ENCODE measurements at places on chromosomes 16 and 17.

DNA sequence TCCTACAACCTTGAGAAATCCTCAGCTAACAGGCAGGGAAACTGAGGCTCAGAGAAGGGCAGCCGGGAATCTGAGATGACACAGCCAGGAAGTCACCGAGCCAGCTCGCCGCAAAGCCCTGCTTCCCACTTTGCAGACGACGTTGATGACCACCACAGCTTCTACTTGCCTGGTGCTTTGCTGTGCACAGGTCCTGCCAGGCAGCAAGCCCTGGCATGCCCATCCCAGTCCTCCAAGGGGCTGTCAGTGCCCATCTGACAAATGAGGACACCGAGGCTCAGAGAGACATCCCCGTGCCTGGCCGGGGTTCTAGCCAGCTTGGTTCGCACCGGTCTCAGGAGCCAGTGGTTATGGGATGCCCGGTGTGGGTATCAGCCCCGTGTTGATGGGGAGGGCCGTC, 20.1 kb downstream of the KCNJ12 start:
- DNase-seq: no peak

DNA sequence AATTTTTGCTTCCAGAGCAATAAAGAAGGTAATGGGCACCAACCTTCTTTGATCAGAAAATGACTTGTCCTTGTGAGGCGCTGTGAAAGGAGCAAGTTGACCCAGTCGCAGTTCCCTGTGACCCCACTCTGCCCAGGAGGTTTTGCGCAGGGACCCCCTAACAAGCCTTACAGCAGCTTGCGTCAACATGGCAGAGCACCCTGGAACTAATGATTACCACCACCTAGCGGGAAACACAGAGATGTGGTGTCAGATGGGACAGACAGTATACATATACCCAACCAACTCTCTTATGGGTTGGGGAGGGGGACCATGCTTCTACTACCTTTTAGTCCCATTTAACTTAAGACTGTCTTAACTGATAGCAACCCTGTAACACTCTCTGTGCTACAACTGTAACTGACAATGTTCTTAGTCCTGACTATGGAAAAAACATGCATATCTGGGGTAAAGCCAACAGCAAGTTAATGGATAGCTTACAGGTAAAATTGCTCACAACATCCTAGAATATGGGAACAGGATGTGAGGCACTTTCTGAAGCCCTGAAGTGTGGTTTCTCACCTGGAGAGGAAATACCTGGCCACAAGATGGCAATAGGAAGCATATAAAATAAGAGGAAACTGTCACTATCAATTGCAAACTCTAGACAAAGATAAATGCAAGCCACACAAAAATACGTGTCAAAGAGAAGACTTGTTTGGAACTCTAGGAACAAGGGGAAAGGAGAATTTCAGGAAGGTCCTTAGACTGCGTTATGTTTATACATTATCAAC, 3.0 kb downstream of the KARS1 start:
- no peak for DNase-seq

- DNase-seq: no peak
These were observed 245.2 kb upstream of the CCL2 start for GRCh38 chr17:34009912-34010311.

DNA sequence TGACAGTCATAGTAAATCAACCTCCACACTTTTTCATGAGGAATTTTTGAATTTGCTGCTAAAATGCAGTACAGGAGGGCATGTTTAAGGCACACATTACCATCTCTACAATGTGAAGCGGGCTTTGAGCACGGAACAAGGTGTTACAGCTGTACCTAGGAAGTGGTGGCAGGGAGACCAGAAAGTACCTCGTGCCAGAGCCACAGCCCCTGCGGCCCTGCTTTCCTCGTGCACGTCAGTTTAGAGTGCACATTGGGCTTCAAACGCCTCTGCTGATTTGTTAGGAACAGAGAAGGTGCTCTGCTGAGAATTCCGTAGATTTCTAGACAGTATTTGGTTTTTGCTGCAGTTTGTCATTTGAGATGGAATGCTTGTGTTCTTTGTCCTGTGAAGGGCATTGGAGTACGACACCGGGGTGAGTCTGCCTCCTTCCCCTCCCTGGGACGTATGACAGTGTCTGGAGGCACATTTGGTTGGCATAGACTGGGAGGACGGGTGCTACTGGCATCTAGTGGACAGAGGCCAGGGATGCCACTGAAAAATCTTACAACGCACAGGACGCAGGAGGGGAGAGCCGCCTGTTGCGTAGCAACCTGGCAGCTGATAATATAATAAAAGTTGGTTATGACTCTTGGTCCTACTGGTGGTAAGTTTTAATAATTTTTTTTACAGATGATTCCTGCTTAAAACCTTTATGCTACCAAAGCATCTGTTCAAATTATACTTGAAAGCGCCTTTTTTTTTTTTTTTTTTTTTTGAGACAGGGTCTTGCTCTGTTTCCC, 9.1 kb downstream of the FOXK2 start:
- no peak for DNase-seq

GRCh38 chr17:77371888-77372443, 231.2 kb downstream of the SEC14L1 start:
- DNase-seq: no peak

DNA sequence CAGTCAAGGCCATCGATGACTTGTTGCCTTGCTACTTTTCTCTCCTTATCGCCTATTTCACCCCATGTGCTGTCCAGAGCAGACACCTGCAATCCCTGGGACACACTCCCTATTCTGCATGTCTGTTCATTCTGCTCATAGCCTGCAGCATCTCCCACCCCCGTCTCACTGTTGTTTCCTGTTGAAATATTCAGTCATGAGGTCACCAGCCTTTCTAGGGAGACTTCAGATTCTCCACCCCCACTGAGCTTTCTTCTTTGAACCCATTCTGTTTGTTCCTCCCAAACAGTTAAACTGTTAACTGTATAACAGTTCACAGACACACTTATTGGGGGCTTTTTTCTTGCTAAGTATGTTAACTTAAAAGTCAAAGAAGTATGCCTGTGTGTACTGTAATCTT, 94.4 kb downstream of the AATF start:
- no peak for DNase-seq

GRCh38 chr17:43526886-43527648, 19.1 kb downstream of the ETV4 start:
- DNase-seq: no peak

GRCh38 chr16:83215406-83216001, 588.7 kb downstream of the CDH13 start:
- peak; percentile 12 for DNase-seq

DNA sequence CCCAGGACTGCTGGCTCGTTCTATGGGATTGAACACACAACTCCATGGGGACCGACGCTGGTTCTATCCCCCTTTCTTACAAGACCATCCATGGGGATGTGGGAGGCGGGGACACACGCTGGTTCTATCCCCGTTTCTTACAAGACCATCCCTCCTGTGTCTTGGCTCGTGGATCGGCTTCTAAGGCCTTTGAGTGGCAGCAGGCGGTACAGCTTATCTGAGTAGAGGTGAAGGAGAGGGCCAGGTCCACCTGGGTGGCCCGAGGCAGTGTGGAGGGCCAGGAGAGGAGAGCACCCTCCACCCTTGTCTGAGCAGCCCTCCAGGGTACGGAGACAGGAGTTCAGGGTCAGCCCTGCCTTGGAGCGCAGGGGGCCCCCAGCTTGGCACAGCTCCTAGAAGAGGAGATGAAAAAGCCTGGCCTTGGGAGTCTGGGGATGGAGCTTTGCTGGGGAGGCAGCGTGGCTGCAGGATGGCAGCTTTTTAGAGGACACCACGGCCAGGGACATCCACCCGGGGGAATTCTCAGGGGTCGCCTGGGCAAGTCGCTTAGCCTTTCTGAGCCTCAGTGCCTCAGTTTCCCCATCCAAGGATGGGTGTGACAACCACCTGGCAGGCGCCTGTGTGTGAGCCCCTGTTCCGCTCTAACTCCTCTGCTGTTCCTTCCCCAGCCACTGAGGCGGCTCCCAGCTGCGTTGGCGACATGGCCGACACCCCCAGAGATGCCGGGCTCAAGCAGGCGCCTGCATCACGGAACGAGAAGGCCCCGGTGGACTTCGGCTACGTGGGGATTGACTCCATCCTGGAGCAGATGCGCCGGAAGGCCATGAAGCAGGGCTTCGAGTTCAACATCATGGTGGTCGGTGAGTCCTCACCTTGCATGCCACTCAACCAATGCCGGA, 341.0 kb downstream of the SEC14L1 start:
- no peak for DNase-seq

DNA sequence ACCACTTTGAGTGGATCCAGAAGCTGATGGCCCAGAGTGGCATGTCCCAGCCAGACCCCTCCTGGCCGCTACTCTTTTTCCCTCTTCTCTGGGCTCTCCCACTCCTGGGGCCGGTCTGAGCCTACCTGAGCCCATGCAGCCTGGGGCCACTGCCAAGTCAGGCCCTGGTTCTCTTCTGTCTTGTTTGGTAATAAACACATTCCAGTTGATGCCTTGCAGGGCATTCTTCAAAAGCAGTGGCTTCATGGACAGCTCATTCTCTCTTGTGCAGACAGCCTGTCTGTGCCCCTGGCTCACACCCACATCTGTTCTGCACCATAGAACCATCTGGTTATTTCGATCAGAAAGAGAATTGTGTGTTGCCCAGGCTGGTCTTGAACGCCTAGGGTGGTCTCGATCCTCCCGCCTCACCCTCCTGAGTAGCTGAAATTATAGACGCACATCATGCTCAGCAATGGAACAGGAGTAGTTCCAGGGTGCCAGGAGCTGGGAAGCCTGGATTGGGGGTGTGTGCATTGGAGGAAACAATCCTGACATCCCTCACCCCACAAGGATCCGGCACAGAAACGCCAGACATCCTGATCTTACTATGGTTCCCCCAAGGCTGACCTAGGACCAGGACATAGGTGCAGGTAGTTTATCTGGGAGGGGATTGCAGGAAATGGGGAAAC, 4.6 kb downstream of the PRSS21 start:
- no peak for DNase-seq

DNA sequence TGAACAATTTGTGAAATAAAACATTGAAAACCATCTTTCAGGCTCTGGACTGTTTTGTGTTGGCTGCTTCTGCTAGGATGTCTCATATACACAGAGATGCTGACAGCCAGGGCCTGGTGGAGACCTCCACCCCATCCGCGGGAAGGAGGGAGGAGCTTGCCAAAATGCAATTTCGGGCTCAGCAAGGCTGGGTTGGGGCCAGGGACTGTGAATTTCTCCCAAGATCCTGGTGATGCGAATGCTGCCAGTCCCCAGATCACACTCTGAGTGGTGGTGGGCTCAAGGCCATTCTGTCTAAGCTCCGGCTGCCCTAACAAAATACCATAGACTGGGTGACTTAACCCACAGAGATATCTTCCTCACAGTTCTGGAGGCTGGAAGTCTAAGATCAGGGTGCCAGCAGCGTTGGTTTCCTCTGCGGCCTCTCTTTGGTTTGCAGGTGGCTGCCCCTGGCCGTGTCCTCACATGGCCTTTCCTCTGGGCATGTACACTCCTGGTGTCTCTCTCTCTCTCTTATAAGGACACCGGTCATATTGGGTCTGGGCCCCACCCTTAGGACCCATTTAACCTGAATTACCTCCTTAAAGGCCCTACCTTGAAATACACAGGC, 89.8 kb downstream of the CRISPLD2 start:
- no peak for DNase-seq

GRCh38 chr16:56558024-56558747, 6.7 kb upstream of the MT4 start:
- DNase-seq: no peak

DNA sequence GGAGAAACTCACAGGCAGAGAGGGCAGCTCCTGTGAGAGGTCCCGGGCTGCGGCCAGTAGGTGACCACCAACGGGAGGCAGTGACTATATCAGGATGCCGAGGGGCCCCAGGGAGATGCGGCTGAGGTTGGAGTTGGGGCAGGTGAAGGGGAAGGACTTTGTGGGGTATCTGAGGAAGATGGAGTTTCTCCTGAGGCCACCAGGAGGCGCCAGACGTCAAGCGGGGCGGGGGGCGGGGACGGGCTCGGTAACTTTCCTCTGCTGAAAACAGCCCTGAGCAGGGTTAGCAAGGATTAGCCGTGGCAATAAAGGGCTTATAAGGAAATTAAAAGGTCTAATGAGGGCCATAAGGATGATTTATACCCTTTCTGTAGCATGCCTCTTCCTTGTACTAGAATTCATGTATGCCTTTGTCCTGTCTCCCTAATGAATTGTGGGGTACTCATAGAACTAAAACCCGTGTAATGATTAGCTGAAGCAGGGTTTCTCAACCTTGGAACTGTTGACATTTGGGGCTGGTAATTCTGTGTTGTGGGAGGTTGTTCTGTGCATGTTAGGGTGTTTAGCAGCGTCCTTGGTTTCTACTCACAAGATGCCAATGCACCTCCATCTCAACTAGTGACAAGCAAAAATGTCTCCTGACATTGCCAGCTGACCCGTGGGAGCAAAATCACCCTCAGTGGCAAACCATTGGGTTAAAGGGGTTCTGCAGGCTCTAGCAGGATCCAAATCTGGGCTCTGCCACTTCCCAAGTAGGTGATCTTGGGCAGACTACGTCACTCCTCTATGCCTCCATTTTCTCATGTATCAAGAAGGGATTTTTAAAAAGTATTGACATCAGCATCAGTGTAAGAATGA, 74.8 kb upstream of the GRIN2A start:
- DNase-seq: peak; percentile 54

DNA sequence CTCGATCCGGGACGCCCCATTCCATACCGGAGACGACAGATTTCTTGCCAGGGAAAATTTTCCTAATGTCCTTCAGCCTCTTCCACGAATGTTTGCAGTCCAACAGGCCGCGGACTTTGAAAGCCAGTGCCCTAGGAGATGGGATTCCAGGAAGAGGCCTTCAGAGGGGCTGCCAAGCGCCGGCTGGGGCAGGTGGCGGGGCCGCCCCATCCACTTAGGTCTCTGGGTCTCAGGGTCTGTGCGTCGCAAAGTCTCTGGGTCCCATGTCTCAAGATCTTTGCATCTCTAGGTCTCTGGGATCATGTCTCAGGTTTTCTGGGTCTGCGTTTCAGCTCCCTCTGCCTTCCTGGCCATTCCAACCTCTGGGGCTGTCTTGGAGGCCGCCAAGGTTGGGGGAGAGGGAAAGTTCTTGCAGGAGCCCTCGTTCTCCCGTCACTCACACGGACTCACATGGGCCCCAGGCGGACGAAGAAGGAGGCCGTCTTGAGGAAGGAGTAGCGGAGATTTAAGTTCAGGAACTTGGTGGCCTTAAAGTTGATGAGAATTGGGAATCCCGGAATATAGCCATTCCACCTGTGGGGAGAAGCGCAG, 7.2 kb downstream of the ALOX12B start:
- no peak for DNase-seq

DNA sequence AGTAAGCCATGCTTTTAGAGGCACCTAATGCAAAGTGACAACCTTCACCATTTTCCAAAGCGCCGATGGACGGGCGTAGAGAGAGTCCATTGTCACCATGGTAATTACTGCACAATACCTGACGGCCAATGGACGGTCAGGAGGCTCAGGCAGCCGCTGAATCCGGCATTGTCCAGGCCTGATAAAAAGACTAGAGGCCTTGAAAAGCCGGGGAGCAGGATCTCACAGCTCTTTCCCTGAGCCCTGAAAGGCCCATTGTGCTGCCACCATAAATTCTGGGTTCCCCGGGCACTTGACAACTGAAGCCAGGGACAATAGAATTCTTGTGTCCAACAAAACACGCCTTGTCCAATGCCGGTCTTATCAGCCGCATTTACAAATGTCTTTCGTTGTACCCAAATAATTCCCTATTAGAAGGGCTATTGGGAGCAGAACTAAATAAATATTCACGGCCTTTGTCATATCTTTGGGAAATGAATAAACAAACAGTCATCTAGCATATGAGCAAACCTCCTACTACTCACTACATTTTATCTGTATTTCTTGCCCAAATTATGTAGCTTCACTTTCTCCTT, 62.4 kb downstream of the CDH11 start:
- no peak for DNase-seq

GRCh38 chr16:13672196-13672595, 247.8 kb upstream of the ERCC4 start:
- no peak for DNase-seq
